Kidney glomerular epithelial cell (primary cell): ENCODE measurements at places on chromosomes 2 and 18.

DNA sequence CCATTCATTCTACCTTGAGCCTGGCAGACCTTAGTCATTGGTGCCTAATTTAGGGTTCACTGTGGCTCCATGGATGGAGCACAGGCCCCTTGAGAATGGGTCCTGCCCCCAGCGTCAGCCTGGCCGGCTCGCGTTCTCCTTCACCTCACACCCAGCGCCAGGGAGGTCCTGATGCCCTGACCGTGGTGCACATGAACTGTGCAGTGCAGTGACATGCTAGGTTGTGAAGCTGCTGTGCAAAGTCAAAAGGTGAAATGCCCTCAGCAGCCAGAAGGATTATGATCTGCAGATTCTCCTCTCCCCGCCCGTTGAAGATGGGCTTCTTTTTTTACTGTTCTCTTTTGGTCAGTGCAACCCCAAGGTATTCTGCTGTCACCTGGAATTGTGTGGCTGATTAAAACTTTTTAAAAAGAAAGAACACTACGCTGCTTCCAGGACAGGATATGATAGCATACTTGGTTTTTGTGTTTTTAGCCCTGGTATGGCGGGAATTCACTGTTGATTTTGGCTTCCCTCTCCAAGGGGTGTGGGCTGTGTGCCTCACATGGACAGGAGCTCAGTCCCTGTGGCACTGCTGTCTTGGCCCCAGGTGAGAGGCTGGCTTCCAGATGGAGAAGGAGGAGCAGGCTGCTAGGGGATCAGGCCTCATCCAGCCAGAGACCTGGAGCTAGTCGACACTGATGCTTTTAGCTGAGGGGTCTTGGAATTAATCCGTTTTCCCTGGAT is 49.4 kb upstream of the MCFD2 start:
- peak; percentile 21 for DNase-seq

GRCh38 chr2:118791483-118791882 is 56.0 kb downstream of the EN1 start:
- DNase-seq = no peak

DNA sequence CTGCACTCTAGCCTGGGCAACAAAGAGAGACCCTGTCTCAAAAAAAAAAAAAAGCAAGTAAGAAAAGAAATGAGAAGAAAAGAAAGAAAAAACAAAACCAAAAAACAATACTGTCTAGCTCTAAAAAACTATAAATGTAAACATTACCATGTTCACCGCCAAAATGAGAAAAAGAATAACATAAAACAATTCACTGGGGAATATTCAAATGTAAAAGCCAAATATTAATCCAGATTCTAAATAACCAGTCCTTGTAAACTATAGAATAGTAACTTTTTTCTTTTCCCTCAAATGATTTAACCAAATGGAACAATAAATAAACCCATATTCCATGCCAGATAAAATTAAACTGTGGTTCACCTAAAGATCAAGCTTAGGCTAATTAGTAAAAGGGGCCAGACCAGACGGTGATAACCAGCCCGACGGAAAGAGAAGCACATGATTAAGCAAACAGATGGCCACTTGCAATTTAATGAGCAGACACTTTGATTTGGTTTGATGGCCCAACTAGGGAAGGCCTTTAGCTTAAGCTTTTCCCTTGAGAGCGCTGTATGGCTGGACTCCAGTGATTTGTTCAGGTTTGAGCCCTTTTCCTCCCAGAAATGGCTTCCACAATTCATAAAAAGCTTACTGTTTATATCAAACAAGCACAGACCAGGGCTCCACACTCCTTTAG is 39.4 kb upstream of the ZNF397 start:
- no peak for DNase-seq

- DNase-seq = no peak
Observed at GRCh38 chr2:147057892-147058490, 786.8 kb upstream of the ACVR2A start.

DNA sequence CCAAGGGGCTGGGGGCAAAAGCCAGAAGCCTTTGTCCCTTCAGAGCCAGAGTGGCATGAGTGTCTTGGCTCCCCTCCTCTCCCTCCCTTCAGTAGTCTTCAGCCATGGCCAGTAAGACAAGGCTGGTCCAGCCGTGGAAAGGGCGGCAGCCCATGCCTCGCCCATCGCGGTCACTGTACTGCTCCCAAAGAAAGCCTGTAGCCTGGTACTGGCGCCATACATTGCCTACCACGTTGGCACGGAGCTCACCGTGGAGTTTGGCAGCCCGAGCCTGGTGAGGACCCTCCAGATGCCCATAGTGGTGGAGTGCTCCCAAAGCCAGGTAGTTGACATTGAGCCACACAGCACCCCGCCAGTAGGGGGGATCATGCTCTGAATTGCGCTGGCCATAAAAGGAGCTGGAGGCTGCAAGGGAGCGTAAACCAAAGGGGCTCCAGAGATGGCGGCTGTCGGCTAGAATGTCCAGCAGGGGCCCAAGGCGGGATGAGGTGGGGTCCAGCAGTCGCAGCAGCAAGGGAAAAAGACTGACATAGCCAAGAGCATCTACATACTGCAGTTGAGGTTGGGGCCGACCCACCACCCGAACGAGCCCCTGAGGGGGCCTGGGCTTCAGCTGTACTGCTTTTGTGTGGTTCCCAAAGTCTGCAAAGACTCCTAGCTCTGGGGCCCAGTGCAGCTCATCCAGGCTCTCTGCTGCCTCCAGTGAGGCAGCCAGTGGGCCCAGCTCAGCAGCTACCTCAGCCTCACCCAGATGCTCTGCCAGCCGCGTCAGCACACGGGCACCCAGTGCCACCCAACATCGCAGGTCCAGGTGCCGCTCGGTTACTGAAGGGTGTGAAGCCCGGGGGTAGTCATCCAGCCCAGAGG is 3.2 kb downstream of the WBP1 start:
- no peak for DNase-seq

DNA sequence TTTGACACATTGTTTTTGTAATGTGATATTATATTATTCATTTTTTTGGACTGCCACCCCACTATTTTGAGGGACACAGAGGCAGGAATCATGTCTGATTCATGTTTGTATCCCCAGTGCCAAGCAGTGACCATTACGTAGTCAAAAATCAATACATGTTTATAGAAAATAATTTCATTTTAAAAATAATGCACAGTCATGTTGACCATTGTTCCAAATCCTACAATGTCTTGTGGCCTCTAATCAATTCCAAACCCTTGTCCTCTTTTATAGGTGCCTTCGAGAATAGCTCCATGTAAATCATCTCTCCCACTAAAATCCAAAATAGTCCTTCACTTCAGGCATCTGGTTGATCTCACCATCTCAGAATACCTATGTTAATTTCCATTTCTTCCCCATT is 454.7 kb downstream of the LRP1B start:
- DNase-seq = no peak

DNA sequence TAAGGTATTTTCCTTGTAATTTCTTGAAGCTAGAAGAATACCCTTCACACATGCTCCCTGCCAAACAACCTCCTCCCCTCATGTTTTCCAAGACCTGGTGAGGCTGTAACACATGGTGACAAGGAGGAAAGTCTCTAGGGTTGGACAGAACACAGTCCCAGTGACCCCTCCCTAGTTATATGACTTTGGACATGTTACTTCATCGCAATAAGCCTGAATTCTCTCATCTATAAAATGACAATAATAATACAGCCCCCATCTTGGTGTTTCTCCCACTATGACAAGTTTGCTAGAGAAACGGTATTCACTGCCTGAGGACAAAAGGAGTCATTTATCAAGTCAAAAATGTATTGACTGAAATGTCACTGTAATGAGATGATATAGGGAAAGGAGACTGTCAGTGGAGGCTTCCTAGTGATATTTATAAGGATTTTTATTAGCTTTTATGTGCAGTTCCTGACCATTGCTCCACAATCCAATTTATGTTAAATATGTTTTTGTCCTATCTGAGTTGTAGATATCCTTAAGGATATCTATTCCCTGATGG is 464.4 kb downstream of the SUCLG1 start:
- DNase-seq = no peak
